Activated CD8-positive, alpha-beta memory T cell treated with anti-CD3 and anti-CD28 coated beads for 1 hour (primary cell): ENCODE measurements at places on chromosomes 5 and 9.

GRCh38 chr5:179769796-179770195 is 24.0 kb upstream of the LTC4S start:
- DNase-seq: no peak

DNA sequence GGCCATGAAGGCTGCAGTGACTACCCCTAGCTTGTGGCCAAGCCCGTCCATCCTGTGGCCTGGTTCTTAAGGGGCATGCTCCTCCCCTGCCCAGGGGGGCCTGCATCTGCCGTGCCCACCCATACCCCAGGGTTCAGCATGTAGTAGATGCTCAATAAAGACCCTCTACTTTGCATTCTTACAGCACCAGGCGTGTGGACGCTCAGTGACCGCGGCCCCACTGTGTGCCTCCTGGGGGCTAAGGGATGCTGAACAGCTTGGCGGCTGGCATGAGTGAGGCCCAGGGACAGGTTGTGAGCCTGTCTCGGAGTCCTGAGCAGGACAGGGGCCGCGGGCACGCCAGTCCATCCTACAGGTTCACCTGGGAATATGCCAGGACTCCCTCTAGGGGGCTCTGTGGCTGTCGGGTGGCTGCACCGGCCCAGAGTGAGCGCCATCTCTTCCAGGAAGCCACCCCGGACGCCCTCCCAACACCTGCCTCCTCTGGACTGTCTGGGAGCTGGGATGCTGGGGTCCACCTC is 9.1 kb downstream of the NOTCH1 start:
- no peak for DNase-seq

DNA sequence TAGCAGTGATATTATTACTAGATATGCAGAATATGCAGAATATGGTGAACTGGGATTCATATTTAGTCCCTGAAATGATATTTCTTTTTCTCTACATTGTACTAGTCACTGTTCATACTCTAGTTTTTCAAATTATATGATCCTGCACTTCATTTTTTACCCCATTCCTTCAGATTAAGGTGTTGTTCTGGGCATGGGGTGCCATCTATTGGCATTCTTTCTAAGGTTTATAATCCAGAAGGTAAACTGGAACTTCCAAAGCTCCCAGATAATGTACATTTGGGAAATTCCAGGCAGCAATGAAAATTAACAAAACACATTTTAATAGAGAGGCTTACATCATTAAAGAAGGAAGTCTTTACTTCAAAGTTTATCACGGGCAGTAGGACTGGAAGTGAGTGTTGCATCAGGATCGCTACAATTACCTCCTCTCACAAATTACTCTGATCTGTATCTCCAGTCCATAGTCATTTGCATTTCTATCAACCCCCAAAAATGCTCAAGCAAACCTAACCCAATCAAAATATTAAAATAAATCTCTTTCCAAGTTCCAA is 12.5 kb downstream of the RFX3 start:
- DNase-seq: no peak

DNA sequence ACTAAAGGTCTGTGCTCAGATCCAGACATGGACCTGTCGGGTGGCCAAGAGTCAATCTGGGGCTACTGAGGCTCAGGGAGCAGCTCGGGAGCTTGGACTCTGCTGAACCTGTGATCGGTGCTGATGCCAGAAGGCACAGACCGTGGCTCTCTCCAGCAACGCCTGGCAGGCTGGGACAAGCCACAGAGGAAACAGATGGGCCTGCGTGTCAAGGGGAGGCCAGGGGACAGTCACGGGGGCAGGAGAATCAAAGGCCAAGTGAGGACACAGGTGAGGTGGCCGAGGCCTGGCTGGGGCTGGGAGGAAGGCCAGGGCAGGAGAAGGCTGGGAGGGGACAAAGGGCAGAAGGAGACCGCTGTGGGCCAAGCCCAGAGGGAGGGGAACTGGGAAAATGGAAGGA is 43.4 kb downstream of the EPB41L4B start:
- no peak for DNase-seq
